ENCODE measurements at places on chromosomes 6 and 20.

- no peak for DNase-seq
These were observed 996 bp upstream of the PRDM1 start for GRCh38 chr6:106084989-106085691.

GRCh38 chr6:168704678-168705077 lies 263.7 kb downstream of the SMOC2 start:
- no peak for DNase-seq

- no peak for DNase-seq
These were observed 33.4 kb downstream of the SLC2A4RG start for GRCh38 chr20:63772781-63773518.

DNA sequence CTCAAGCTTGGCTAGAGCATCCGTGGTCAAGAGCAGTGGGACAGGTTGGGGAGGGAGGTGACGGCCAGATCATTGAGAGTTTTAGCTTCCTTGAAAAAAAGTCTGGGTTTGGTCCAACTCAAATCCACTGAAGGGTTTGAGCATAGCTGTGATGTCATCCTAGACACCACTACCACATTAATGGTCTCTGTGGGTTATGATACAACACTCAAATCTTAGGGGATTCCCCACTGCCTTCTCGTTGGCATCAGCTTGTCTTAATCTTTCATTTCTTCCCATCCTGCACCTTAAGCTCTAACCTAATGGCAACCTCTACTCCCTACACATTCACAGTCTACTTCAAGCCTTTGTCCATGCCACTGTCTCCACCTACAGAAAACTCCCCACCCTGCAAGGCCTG lies 77.3 kb downstream of the BMP6 start:
- DNase-seq, result no peak

- DNase-seq, result no peak
These were observed 397.5 kb downstream of the HDGFL1 start for GRCh38 chr6:22966691-22967422.

- DNase-seq, result no peak
These were observed 187.0 kb upstream of the TAB2 start for GRCh38 chr6:149130508-149130907.

GRCh38 chr20:39532205-39532604 lies 570.1 kb downstream of the DHX35 start:
- DNase-seq, result no peak
